K562 (cell line): ENCODE measurements at places on chromosomes 3 and 15.

DNA sequence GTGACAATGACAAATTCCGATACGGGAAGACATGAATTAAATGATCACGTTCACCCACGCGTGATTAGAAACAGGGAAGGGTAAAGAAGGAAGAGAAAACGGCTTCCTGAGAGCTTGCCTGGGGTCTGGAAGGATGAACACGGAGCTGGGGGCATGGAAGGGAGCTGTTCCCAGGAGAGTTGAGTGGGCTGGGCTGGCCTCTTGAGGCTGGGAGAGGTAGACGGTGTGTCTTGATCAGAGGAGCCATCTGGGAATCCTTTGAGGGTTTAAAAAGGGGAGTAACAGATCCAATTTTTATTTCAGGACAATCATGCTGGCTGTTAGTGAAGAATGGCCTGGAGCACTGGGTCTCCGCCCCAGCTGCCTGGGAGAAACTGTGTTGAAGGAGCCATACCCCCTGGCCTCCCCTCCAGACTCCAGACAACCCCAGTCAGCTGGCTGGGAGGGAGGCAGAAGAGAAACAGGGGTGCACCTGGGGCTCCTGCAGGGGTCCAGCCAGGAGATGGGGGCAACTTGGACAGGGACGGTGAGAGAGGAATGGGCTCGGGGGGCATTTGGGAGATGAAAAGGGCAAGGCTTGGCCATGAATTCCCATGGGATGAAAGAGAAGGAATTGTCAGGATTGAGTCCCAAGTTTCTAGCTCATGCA is 53.6 kb upstream of the CGNL1 start:
- DNase-seq, result no peak

DNA sequence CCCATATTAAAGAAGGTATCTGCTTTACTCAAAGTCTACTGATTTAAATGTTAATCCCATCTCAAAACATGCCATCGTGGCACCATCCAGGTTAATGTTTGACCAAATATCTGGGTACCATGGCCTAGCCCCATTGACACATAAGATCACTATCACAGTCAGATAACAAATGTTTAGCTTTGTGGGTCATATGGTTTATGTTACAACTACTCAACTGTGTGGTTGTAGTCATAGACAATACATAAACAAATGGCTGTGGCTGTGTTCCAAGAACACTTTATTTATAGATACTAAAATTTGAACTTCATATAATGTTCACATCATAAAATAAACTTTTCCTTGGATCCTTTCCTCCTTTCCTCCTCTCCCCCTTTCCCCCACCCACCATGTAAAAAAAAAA is 9.8 kb upstream of the SNRPN start:
- no peak for DNase-seq

DNA sequence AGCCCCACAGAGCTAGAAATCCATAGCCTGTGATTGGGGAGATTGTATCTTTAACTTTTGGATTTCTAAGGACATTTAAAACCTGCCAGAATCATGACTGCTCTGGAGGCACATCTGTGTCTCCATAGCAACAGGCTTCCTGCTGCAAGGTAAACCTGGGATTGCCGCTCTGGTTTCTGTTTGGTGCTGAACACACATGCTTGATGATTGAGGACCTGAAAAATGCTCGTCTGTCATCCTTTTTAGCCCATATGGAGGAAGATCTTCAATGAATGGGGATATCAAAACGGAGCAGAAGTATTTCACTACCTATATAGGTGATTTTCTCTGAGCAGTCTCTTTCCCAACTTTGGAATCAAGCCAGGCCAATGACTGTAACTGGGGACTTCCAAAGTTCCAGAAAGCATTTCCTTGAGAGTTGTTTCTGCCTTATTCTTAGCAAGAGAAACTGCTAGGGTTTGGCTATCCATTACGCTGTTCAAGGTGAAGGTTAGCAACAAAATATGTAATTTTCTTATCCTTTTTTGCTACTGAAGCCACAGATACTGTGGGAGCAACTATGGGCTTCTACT is 96.5 kb upstream of the TNIK start:
- no peak for DNase-seq

DNA sequence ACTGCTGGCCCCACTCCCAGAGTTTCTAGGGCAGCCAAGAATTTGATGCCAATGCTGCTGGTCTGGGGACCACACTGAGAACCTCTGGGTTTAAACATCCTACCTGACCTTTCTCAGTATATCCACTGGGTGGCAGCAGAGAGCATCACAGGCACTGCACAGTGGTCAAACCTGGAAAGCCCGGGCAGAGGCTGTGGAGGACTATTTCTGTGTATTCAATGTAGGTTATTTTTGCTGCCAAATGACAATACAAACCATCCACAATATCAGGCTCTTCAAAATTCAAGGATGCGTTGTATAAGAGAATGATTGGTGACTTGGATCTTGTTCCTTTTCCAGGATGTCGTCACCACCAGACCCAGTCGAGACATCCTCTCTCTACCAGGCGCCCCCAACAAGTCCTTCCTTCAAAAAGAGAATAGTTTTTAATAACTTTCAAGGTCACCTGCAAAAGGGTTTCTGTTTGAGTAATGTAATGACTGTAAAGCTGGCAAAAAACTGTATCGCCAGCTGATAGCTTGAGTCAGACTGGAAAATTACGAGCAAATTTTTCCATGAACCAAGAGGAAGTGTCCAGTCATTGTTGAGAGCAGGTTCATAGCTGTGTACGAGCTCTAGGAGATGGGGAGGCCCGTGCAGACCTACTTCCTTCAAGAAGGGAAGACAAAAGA is 30.5 kb upstream of the MYZAP start:
- peak; percentile 71 for DNase-seq

- DNase-seq, result peak; percentile 7
Measured at GRCh38 chr15:67196672-67197363, 57.6 kb downstream of the AAGAB start.

- DNase-seq, result no peak
Measured at GRCh38 chr15:91553196-91553854, 300.2 kb upstream of the SLCO3A1 start.

DNA sequence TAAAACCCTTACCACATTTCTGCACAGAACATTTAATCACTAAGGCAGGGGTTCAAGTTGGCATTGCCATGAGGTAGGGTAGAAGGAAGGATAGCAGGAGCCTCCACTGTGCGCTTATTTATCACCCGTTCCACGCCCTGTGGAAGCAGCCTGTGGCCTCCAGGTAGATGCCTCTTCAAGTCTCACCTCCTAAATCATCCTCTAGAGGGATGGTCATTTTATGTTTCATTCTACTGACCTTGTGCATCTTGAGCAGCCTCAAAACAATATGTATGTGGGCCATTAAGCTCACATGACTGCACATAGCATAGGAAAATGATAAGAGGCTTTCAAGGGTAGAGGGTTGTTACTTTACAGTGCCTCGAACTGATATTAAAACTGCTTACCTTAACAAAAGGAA is 546.2 kb downstream of the GRM7 start:
- DNase-seq, result no peak

DNA sequence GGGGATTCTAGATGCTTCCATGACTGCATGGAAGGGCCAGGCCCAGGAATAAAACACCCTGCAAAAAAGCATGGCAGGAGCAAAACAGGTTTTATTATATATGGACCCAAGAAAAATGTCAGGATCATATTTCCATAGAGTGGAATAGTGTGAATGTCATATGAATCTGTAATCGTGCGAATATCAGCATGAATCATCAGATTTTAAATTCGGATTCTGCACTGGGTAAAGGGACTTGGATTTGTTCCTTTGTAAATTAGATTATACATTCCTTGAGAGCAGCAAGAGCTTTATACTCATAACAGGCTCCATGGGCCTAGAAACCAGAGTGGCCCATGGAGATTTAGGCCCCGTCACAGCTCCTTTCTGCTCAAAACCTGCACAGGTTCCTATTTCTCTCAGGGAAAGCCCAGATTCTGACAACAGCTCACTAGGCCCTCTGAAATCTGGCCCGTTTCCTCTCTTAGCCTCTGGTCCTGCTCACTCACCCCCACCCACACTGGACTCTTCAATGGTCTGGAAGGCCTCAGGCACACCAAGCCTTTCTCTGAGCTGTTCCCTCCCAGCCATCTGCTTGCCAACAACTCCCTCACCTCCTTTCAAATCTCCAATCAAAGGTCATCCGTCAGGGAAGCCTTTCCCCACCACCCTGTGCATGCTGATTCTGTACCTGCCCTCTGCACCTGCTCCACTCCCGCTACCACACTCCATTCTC is 76.0 kb downstream of the FEM1B start:
- no peak for DNase-seq

GRCh38 chr3:192597506-192597905 is 129.8 kb downstream of the FGF12 start:
- no peak for DNase-seq

- no peak for DNase-seq
Measured at GRCh38 chr3:140113996-140114788, 179.2 kb downstream of the CLSTN2 start.

DNA sequence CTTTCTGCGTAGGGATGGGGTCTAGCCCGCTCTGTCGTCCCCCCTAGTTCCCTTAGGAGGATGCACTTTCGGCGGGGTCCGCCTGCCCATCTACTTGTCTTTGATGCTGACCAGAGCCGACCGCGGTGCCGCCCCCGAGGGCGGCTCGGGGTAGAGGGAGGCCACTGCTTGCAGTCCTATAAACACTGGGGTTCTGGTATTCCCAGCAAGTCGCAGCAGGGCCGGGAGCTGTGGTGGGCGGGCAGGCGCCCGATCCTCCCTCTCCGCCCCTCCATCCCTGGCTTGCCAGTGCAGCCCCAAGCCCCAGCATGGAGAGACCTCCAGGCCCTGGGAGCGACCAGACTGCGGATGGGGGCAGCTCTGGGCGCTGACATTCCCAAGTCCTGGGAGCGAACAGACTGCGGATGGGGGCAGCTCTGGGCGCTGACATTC is 830 bp downstream of the SEMA4B start:
- DNase-seq, result peak; percentile 45

DNA sequence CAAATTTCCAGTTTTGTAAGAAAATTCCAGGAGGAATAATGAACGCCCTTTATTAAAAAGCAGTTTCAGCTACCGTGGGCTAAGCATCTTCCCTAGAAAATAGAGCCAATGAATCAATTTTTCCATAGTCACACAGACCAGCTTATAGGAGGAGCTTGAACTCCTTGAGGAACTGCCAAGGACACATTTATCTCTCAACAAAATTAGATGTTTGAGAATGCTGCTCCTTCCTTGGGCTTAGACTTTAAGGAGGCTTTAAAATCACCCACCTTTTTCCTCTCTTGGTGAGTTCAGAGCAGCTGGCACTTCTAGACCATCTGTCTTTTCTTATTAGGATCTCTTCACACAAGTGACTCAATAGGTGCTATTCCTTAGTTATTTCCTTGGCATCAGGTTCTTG is 588.0 kb downstream of the SQOR start:
- DNase-seq, result no peak

DNA sequence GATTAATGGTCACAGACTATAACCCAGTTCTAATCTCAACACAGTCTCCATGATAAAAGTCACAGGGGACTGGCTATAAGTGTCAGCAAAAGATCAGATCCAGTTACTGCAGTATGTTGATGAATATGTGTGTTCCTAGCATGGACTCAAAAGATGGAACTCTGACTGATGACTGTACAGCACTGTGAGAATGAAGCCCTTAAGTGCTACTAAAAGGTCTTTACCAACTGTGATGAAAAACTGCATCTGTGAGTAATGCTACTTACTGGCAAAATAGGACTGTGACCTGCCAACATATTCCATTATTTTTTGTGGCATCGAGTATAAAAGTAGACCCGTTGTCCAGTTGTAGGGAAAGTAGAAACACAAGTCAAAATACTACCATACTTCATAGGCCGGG is 284.2 kb downstream of the ROBO2 start:
- DNase-seq, result no peak

DNA sequence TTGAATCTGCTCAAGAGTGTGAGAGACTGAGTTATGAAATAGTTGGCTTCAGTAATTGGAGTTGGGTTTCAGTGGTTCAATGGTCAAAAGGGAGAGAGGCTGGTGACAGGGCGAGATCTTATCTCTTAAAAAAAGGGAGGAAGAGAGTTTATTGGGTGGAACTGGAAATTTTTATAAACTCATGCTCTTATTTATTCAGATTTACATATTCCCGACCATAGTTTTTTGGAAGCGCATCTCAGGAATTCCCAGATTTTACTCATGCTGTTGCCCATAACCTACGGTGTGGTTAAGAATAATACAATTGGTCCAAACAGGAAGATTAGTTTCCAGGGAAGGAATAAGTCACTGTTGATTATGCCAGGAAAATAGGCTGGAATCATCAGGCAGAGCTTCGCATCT is 41.4 kb downstream of the CD200 start:
- DNase-seq, result no peak

DNA sequence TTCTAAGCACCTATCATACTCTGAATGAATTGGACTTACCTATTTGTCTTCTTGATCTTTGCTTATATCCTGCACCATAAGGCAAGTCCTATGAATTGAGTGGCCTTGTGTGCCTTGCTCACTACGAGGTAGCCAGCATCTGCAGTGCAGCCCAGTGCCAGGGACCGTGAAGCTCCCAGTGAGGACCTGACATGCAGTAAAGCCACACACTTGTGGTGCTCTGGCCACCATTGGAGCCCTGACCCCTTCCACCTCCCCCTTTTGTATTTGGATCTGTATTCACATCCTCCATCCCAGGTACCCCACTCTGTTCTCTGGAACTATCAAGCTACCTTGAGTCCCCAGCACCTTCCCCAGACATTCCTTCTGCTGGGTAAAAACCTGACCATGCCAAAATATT is 52.1 kb downstream of the BSN start:
- no peak for DNase-seq

GRCh38 chr3:184672335-184672734 is 39.5 kb downstream of the MAGEF1 start:
- no peak for DNase-seq

- DNase-seq, result no peak
Measured at GRCh38 chr3:138888560-138888959, 53.8 kb upstream of the PIK3CB start.

DNA sequence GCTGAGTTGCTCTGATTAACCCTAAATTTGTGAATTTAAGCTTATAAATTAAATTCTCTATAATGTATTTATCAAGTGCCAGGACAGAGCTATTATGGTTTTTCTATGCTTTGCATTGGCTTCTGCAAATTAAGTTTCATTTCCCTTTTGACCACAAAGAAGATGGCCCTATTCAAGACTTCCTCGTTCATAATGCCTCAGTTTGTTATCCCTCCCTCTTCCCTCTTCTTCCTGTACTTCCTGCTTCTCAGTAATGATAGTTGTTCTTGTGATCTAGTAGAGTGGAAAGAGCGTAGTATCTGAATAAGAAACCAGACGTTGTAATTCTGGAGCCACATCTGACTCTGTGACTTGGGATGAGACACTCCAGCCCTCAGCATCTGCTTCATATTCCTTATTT is 118.7 kb downstream of the CACNA1D start:
- no peak for DNase-seq

GRCh38 chr3:127744875-127745274 is 72.1 kb downstream of the ABTB1 start:
- no peak for DNase-seq

DNA sequence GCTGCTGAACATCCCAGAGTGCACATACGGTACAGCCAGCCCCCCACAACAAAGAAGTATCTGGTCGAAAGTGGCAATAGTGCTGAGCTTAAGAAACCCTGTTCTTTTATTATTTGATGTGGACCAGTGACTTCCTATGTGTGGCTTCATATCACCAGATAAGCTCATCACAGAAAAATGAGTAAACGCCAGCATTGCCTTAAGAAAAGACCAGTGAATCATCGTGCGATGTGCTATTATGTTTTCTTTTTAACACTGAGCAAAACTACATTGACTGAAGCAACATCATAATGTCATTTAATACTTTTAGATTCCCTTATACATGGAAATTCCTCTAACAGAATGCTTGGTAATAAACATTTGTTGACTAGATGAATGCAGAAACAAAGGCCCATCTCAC is 45.2 kb upstream of the ARRDC4 start:
- DNase-seq, result no peak

- DNase-seq, result no peak
Measured at GRCh38 chr3:187931101-187931500, 185.8 kb upstream of the BCL6 start.
